Renal cortical epithelial cell (primary cell): ENCODE measurements at places on chromosomes 7 and 10.

GRCh38 chr7:152872745-152873118, 113.2 kb downstream of the ACTR3B start:
- no peak for DNase-seq

GRCh38 chr7:84039432-84039831, 155.2 kb downstream of the SEMA3A start:
- DNase-seq, result no peak

DNA sequence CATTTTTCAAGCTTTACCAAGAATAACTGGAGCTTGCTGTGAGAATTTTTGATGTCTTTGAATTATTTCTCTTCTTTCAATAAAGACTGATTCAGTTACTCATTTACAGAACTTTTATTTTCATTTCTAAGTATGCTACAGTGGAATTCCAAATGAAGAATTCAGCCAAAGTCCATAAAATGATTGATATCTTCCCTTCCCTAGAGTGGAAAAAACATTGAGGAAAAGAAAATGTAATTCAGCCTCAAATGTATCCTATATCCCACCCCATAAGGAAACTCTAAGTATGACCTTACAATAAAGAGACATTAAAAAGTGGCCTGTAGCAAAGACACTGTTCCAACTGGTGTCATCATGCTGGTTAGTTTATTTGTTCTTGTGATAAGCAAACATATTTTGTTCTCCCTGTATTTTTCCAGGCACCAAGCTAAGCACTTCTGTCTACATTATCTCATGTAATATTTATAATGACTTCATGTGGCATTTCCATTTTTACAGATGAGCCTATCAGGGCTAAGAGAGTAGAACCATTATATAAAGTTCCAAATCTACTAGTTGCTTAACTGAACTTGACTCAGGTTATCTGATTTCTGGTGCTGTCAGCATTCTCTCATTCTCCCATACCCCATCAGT, 450.4 kb downstream of the NEBL start:
- DNase-seq, result no peak

GRCh38 chr10:133195096-133195495, 34.9 kb upstream of the UTF1 start:
- no peak for DNase-seq

GRCh38 chr10:24136070-24136469, 72.9 kb upstream of the KIAA1217 start:
- no peak for DNase-seq

- DNase-seq, result no peak
Observed at GRCh38 chr10:92839191-92840085, 8.9 kb upstream of the EXOC6 start.

DNA sequence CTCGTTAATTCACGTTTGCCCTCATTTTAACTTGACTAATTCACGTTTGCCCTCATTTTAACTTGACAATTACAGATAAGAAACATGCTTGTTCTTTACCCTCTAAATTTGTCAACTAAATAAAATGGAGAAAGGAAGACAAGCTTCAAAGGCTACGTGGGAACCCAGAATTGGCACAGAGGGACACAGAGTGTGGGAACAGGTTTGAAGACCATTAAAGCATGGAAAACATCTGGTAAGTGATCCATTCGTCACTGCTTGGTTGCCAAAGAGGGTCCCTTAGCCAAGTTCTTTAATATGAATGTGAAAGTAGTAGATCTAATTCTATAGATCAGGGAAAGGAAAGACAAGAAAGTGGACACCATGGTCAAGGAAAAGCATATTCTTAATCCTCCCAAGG, 57.2 kb downstream of the ITIH5 start:
- no peak for DNase-seq

DNA sequence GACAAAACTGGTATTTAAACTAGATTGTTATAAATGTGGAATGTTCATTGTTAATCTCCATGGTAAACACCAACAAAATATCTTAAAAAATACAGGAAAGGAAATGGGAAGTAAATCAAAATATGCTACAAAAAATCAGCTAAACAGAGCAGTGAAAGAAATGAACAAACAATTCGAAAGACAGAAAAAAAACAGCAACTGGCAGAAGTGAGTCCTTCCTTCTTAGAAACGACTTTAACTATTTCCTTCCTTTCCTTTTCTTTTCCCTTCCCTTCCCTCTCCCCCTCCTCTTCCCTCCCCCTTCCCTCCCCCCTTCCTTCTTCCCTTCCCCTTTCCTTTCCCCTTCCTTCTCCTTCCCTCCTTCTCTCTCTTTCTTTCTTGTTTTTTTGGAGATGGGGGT, 12.8 kb downstream of the ZNF248 start:
- DNase-seq, result no peak
